Stimulated activated CD8-positive, alpha-beta memory T cell treated with anti-CD3 and anti-CD28 coated beads, Interleukin-15, amount 100 ng/mL, for 24 hours (primary cell): ENCODE measurements at places on chromosomes 3 and 15.

DNA sequence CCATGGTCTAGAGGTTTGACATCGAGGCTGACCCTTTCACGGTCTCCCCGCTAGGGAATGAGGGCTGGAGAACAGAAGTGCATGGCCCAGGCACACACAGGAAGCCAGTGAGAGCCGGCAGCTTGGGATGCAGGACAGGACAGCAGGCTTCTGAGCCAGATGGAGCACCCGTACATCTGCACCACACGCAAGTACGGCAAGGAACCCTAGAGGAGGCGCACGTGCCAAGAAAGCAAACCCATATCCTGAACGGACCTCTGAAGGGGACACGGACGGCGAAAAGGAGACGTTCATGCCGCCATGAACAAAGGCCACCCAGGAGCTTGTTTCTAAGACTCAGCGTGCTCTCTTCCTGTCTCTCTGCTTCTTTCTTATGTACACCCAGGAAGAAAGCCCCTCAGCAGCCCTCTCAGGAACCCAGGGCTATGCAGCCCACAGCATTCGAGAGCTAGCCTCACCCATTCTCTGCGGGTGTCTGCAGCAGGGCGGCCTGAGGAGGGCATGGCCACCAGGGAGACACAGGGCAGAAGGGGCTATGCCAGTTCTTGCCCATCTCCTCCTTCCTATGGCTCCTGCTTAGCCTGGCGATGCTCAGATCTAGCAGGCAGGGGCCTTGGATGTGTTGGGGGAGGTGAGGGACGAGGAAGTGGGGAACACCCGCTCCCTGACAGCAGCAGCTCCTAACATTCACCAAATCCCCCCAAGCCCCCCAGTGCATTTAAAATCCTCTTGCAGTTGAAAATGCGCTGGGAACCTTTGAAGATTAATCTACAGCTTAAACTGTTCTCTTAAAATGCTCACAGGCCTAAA, 81.3 kb downstream of the PCSK6 start:
- DNase-seq, result no peak

GRCh38 chr15:39625856-39626255, 45.0 kb downstream of the THBS1 start:
- no peak for DNase-seq

DNA sequence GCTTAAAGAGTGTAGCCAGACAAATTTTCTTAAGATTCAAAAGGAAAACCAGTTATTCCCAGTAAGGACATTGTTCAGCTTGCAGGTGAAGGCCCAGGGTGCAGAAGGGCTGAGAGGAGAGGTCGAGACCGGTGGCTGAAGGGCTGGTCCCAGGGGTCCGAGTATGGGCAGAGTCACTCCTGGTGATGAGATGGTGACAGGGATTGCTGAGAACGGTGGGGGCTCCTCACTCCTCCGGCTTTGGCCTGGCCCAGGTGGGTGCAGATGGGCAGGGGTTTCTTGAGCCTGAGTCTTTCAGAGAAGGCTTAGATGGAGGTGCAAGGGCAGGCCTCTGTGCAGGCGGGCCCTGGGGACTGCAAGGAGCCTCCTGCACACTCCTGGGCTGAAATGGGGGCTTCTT, 56.2 kb downstream of the ZNF445 start:
- no peak for DNase-seq

DNA sequence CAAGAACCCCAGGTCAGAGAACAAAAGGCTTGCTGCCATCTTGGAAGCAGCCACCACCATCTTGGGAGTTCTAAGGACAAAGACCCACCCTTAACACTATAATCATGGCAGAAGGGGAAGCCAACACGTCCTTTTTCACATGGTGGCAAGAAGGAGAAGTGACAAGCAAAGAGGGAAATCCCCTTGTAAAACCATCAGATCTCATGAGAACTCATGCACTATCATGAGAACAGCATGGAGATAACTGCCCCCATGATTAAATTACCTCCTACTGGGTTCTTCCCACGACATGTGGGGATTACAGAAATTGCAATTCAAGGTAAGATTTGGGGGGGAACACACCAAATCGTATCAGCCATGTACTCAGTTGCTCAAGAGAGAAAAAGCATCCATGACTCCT, 21.1 kb upstream of the GBE1 start:
- no peak for DNase-seq

GRCh38 chr15:63288778-63289378, 11.5 kb downstream of the APH1B start:
- no peak for DNase-seq

- no peak for DNase-seq
These were observed 94.5 kb upstream of the EPHA6 start for GRCh38 chr3:96719921-96720320.

DNA sequence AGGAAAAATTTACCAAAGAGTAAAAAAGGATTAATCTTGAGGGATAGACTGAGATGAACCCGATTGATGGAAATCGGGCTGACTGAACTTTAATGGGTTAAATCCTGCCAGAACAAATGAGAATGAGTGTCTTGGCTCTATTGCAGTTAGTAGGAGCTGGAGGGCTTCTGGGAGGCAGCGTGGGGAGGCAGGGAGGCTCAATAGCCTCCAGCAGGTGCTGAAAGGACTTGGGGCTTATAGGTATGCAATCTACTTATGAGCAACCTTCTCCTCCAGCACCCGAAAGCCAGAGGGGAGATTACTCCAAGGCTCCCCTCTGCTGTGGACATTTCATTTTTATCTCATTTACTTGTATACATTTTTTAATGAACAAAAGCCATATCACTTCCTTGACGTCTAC, 1.0 kb upstream of the CRYBG3 start:
- DNase-seq, result no peak

GRCh38 chr3:64388886-64389285, 163.6 kb upstream of the PRICKLE2 start:
- DNase-seq, result no peak

DNA sequence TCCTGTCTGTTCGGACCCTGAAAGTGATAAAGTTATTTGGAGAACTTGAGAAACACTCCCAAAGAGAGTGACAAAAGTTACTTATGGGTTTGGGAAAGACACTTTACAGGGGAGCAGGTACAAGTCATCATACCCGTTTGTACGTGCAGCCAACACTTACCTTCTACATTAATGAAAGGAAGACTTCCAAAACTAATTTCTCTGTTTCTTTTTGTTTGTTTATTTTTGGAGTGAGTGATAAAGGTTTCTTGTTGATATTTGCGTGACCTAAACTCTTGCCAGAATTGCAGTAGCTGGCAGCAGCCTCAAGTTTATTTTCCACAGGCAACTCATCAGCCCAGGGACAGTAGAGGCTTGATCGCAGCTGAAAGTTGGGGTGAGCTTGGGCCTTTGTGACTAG, 8.4 kb downstream of the ABHD2 start:
- DNase-seq, result no peak

DNA sequence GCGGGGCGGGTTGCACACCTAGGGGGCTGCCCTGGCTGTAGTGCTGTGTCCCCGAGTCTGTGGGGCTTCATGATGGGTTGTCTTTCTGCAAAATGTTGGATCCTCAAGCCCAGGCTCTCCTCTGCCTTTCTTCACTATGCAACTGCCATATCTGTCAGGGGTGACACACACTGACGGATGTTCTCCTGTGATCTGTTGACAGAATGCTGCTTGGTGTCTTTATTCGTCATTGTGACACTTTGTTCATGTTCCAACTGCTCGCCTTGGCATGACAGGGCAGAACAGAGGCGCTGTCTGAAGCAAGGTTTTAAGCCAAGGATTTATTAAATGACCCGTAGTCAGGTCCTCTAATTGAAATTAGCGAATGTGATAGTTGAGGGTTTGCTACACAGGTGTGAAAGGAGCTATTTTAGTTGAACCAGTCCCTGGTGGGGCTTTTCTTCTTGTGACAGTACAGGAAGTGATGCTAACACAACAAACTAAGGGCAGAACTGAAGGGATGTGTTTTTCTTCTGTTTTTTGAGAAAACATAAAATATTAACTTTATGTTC, 173.4 kb downstream of the MCTP2 start:
- DNase-seq, result no peak

DNA sequence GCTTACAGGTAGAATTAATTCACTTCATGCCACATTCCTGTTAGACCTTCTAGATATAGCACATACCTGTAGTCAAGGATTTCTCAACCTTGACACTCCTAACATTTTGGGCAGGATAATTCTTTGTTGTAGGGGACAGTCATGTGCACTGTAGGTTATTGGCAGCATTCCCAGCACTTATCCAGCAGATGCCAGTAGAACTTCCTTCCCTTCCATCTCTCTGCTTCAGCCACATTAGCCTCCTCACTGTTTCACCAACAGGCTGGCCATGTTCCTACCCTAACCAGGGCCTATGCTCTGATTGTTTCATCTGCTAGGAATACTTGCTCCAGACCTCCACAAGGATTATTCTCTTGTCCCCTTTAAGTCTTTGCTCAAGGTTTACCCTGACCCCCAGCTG, 68.0 kb upstream of the STAC start:
- DNase-seq, result no peak

GRCh38 chr15:50229336-50229735, 36.2 kb downstream of the HDC start:
- DNase-seq, result no peak

GRCh38 chr3:4992118-4992517, 12.9 kb downstream of the BHLHE40 start:
- no peak for DNase-seq

DNA sequence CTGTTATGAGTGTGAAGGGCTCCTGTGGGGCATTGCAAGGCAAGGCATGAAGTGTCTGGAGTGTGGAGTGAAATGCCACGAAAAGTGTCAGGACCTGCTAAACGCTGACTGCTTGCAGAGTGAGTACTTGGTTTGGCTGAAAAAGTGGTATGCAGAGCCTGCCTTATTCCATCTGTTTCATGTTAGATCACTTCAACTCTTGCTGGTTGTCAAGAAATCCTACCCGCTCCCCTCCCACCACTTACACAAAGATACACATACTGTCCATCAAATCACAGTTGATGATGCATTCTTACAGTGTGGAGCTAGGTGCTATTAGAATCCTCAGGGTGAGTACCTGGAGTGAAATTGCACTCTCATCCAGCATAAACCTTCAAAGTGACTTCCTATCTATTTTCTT, 272.1 kb downstream of the UNC13C start:
- no peak for DNase-seq
